ENCODE measurements at places on chromosomes 13 and 19.

DNA sequence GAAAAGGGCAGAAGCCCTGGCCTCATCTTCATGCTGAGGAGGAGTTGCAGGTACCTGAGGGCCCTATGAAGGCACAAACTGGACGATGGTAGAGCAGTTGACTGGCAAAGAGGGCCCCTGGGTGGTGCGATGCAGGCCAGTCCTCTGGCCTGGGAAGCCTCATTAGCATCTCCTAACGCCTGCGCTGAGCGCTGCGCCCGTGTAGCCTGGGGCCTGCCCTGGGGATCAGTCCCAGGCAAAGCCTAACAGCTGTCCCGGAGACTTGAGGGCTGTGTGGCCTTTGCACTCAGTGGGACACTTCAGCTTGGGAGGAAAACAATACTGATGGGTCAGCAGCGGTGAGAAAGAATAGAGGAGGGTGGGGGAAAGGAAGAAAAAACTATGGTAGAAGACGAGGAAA is 187.7 kb downstream of the RAP2A start:
- DNase-seq: no peak

- DNase-seq: no peak
These were observed 1234.7 kb downstream of the SLITRK1 start for GRCh38 chr13:82647540-82647939.

- DNase-seq: no peak
These were observed 19.1 kb downstream of the PGLS start for GRCh38 chr19:17530586-17530985.

- no peak for DNase-seq
These were observed 534.7 kb downstream of the KLF12 start for GRCh38 chr13:73599232-73600128.

DNA sequence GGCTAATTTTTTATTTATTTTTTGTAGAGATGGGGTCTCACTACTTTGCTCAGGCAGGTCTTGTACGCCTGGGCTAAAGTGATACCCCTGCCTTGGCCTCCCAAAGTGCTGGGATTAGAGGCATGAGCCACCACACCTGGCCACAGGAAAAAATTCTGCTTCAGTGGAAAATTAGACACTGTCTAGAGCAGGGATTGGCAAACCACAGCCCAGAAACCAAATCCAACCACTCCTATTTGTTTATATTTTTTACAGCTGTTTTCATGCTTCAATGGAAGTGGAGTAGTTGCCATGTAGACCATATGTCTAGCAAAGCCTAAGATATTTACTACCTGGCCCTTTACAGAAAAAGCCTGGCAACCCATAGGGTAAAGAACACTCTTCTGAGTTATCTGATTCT is 123.7 kb upstream of the MRI1 start:
- no peak for DNase-seq

DNA sequence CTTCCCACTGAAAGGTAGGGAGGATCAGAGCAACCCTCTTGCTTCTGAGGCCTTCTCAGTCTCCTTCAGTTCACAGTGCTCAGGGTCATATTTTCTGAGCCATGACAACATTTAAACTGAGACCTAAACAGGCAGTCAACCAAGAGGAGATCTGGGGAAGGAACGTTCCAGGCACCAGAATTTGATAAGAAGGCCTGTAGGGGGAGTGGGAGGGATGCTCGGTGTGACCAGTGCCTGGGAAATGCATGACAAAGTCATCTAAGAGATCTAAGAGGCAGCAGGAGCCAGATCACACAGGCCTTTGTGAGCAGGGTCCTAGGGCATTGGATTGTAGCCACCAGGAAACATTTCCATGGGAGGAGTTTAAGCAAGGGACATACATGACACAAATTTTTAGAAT is 71.6 kb downstream of the SHISA2 start:
- no peak for DNase-seq

GRCh38 chr13:44079413-44080205 is 199.9 kb downstream of the LACC1 start:
- no peak for DNase-seq

- no peak for DNase-seq
These were observed 298 bp upstream of the FAM98C start for GRCh38 chr19:38402623-38402966.

GRCh38 chr19:7897292-7897691 is 6.4 kb upstream of the MAP2K7 start:
- no peak for DNase-seq

GRCh38 chr19:46714444-46715106 is 2.3 kb downstream of the PRKD2 start:
- DNase-seq: peak; percentile 44

GRCh38 chr19:40549007-40549708 is 27.5 kb upstream of the SHKBP1 start:
- peak; percentile 43 for DNase-seq

- DNase-seq: no peak
These were observed 46.4 kb upstream of the SHKBP1 start for GRCh38 chr19:40530091-40530901.

DNA sequence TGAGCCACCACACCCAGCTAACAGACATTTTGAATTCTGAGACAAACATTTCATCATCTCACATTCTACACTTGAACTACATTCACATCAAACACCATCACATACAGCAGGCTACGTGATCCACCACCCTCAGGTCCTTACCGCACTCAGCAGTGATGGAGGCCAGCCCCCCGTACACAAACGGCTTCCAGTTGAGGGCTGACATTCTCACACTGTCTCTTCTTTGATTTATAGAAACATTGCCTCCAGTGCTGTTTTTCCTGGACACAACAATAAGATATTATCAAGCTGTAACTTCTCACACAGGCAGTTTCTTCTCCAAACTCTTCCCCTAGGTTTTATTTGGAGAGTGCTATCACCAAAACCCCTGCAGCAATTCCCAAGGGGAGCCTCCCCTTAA is 7.0 kb downstream of the SLC25A30 start:
- DNase-seq: no peak

DNA sequence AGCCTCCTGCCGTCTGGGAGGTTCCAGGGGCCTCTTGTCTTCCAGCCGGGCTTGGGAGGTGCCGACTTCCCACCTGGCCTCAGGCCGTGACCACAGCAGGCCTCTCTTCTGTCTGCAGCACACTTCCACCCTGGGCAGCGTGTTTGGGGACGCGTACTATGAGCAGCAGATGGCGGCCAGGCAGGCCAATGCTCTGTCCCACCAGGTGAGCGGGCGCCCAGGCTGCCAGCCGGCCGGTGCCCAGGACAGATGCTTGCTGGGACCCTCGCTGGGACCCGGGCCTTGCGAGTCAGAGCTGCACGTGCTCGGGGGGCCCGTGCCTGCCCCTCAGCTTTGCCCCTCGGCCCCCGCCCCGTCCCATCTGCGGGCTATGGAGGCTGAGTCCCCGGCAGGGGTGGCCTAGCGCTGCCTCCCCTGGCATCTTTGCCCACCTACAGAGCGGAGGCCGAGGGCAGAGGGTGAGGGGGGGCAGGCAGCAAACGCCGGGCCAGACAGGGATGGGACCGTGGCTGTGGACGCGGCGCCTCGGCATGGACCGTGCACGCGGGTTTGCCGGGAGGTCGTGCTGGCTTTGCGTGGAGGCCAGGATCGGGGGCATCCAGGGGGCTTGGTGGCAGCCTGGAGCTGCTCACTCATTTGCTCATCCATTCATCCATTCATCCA is 16.2 kb downstream of the COMP start:
- no peak for DNase-seq

DNA sequence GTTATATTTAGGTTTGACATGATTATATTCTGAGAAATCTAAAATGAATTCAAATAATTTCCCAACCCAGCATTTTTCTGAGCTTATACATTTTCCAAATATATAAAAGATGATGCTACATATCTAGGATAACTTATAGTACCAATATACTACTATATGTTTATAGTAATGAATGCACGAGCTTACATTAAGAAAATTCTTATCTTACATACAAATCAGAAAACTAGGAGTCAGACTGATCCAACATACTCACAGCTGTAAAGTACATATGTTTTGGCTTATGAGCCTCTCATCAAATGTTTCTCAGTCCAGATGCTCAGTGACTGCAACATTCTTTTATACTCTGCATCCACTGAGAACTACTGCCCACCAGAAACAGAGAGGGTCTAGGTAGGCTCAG is 491.3 kb upstream of the KLF12 start:
- DNase-seq: no peak

- no peak for DNase-seq
These were observed 21.7 kb downstream of the ZNF536 start for GRCh38 chr19:30393729-30394480.

DNA sequence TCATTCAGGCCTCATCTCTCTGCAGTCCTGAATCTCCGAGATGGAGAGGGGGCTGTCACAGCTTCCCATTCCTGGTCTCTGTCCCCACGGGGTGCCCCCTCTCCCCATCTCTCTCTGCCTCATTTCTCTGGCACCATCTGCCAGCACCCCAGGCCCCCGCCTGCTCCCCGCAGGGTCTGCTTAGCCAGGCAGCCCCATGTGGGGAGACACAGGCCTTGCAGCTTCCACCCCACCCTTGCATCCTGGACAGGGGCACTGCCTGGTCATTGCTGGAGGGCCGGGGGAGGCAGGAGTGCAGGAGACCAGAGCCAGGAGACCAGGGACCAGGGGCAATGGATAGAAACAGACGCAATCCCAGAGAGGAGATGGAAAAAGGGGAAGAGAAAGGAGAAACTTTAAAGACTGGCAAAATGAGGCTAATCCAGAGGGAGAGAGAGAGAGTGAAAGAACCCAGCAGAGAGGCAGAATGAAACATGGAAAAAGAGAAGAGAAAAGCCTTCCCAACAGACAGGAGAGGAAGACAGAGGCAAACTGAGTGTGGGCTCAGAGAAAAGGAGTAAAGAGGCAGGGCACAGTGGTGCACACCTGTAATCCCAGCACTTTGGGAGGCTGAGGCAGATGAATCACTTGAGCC is 8.8 kb upstream of the GIPR start:
- no peak for DNase-seq

DNA sequence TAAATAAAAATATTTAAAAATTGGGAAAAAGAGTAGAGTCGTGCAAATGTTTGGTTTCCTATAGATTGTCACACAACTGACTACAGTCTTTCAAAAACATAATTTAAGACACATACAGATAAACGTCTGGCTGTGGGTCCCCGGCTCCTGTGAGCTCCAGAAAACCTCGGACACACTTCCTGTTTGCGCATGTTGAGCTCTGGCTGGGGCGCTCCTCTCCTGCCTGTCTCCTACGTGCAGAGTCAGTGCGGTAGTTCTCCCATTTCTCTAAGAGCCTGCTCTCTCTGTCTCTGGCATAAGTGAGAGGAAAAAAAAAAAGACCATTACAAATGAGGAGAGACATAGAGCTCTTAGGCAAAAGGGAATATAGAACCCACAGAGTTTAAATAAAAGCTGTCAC is 128.2 kb upstream of the OBI1 start:
- no peak for DNase-seq

GRCh38 chr13:113927661-113928581 is 46.0 kb downstream of the C13orf46 start:
- DNase-seq: no peak

DNA sequence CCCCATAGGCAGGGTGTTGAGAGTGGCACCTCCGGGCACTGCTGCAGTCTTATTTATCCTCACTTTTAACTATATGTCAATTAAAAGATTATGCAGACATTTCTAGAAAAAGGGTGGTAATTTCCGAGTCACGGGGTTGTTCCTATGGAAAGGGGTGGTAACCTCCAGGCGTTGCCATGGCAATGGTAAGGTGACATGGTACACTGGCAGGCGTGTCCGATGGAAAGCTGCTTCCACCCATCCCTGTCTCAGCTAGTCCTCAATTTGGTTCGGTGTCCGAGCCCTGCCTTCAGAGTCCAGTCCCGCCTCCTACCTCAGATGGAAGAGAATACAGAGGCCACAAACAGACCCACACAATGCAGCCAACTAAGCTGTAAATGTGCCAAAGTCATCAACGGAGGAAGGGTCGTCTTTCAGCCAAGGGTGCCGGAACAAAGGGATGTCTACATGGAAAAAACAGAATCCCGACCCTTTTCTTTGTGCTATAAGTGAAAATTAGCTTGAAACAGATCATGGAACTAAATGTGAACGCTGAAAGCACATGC is 72.6 kb upstream of the C13orf46 start:
- no peak for DNase-seq

- no peak for DNase-seq
These were observed 6.4 kb downstream of the ZNF773 start for GRCh38 chr19:57506163-57506562.

DNA sequence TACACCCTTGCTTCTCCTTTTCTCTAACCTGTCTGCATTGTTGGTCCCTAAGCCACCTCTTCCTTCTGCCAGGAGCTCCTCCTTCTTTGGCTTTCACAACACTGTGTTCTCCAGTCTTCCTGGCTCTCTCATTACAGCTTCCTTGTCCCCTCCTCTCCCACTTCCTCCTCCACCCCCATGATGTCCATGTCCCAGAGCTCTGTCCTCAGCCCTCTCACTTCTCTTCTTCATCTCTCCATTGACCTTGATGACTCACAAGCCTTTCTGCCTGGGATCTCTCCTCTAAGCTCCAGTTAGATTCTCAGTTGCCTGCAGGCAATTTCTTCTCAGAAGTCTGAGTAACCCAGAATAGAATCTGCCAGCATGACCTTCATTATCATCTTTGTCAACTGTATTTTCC is 100.3 kb upstream of the WASF3 start:
- DNase-seq: no peak

GRCh38 chr13:50995854-50996253 is 86.3 kb downstream of the RNASEH2B start:
- no peak for DNase-seq

- no peak for DNase-seq
These were observed 39.3 kb upstream of the UBE2L5 start for GRCh38 chr13:30382836-30383525.

GRCh38 chr13:46542833-46543232 is 10.1 kb upstream of the LRCH1 start:
- DNase-seq: no peak

DNA sequence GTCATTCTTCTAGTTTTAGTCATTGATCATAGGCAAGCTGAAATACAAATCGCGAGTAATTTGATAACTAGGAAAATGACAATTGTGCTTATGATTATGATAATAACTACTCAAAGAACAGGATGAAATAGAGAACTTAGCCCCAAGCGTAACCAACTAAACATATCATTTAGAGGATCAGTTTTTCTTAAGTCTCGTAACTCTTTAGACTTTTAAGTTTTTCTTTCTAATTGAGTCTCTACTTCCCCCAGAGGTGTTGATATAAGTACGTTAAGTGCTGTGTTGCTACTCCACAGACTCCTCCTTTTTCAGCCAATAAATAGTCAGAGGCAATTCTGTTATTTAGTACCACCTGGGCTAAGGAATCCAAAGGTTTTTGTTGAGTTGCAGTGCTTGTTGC is 96.3 kb downstream of the NHLRC3 start:
- DNase-seq: no peak

DNA sequence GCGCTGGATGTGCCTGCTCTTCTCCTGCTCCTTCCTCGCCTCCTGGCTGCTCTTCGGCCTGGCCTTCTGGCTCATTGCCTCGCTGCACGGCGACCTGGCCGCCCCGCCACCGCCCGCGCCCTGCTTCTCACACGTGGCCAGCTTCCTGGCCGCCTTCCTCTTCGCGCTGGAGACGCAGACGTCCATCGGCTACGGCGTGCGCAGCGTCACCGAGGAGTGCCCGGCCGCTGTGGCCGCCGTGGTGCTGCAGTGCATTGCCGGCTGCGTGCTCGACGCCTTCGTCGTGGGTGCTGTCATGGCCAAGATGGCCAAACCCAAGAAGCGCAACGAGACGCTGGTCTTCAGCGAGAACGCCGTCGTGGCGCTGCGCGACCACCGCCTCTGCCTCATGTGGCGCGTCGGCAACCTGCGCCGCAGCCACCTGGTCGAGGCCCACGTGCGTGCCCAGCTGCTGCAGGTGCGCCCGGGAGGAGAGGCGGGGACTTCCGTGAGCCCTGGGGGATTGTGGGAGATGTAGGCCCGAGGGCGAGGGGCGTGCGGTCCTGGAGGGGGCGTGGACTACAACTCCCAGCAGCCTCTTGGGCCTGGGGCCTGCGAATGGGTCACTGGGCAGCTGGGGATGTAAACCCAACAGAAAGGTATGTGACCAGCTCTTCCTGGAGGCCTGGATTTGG is 6.7 kb downstream of the KCNJ14 start:
- no peak for DNase-seq
